ENCODE measurements at places on chromosomes 11 and 22.

DNA sequence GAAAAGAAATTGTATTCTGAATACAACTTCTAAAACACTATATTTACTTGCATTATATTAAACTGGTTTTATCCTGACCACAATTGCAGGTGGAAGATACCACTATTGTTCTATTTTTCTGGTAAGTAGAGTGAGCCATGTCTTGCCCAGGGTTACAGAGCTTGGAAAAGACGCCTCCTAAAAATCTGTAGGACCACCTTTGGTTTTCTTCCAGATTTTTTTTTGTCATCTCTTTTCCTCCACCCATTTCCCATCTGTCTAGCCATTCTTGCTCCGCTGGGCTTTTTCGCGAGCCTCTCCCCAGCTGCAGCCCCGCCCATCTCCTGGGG is 294 bp upstream of the MTMR3 start:
- no peak for DNase-seq

- no peak for DNase-seq
Measured at GRCh38 chr22:39128508-39128907, 24.0 kb downstream of the CBX7 start.

DNA sequence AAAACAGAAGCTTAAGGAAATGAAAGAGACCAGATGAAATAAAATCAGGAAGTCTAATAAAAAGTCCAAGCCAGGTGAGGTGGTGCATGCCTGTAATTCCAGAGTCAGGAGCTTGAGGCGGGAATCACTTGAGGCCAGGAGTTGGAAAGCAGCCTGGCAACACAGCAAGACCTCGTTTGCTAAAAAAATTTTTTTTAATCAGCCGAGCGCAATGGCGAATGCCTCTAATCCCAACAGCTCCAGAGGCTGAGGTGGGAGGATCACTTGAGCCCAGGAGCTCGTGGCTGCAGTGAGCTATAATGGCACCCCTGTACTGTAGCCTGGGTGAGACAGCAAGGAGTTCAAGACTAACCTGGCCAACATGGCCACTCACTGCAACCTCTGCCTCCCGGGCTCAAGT is 8.0 kb downstream of the RAB6A start:
- no peak for DNase-seq

GRCh38 chr11:64590763-64591221 is at the start of gene SLC22A12:
Gene SLC22A12, plus strand, starts transcription at chr11:64591220. Its CDS starts 337 bp downstream, at chr11:64591557.
- DNase-seq: no peak

DNA sequence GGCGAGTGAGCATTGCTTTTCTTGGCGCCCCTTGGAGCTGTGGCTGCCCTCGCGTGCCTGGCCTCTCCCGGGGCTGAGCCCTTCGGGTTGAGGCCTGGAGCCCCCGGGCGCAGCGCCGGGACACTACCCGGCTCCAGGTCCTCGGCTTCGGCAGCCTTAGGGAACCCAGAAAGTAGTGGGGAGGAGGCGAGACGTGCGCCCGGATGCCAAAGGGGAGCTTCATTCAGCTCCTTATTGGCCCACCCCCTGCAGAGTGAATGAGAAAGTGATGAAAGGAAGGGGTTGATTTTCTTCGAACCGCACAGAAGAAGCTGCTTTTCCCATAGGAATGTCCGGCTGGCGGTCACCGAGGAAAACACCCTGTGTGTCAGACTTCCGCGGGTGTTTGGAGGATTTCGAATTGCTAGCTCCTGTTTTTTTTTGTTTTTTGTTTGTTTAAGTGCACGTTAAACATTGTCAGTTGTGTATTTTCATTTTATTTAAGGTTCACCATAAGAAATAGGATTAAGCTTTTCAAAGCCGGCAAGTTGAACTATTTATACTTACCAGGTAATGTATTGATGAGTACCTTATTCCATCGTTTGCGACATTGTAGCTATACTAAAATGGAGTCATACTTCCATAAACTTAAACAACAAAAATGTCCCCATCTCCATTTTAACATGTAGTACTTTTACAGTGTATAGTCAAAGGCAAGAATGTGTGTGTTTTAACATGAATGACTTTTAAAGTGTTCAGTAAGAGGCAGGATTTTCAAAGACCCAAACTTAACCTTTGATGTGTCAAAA is 841 bp upstream of the EIF4G2 start:
- DNase-seq: peak; percentile 87

GRCh38 chr11:69377029-69377952 is 83.3 kb downstream of the MYEOV start:
- no peak for DNase-seq

GRCh38 chr11:636511-637332 is at the start of gene DRD4:
Gene DRD4, plus strand, starts transcription at chr11:637269. Its CDS starts 36 bp downstream, at chr11:637305.
- peak; percentile 33 for DNase-seq
